ENCODE measurements at places on chromosomes 2 and 18.
A peak's percentile ranks its signal among the peaks of the same experiment; 100 is the strongest.

GRCh38 chr18:10454681-10455557, 484 bp downstream of the APCDD1 start:
- peak; percentile 32 for DNase-seq

GRCh38 chr2:33589444-33589843, 9.7 kb downstream of the FAM98A start:
- DNase-seq = no peak

GRCh38 chr2:54555318-54555837, 99.3 kb downstream of the SPTBN1 start:
- DNase-seq = no peak

GRCh38 chr2:97661927-97662326, 1.9 kb downstream of the ACTR1B start:
- no peak for DNase-seq

- no peak for DNase-seq
Measured at GRCh38 chr2:186603286-186603685, 13.4 kb downstream of the ITGAV start.

All from neural crest cell (in vitro differentiated cells).